ENCODE measurements at places on chromosomes 12 and 14.

DNA sequence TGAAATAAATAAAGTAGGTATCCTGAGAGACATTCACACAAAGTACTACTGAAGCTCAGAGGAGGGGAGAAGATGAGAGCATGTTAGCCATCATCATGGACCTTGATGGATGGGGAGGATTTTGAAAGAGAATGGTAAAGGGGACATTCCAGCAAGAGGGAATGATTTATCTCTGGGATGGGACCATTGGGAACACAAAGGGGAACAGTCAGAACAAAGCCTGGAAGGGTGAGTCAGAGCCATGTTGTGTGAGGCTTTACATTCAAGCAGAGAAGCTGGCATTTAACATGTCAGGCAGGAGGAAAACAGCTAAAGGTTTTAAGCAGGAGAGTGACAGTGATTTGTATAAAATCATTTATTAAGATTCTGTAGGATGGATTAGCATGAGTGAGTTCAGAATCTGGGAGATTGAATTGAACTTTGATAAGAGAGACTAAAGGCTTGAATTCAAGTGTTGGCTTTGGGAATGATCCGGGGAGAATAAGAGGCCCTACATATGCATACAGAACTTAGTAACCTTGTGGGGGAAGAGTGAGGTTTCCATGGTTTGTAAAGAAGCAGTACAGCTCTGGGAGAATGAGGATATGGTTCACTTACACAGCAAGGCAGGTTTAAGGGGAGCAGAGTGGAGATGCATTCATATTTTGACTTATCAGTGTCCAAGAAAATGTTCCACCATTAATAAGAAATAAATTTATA, 174.4 kb downstream of the SYT10 start:
- DNase-seq, result no peak

DNA sequence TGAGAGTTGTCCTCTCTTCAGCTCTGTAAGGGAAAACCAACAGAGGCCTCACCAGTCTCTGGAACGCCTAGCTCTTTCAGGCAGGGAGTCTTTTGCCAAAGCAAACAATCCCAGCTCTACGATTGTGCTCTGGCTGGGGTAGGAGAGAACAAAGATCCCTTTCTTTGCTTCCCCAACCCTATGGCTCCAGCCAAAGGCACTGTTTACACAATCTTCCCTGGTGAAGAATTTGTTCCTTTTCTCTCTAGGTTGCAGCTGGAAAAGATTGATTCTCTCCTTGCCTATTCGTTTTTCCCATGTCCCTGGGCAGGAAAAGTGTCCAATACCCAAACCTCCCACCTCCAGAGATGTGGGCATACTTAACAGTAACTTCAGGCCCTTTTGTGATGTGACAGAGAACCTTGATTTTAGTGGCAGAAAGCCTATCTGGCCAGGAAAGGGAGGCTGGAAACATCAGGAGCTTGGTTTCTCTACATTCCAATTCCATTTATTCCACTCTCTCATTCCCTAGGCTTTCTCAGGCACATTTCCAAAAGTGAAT, 16.8 kb downstream of the ATP5MC2 start:
- no peak for DNase-seq

DNA sequence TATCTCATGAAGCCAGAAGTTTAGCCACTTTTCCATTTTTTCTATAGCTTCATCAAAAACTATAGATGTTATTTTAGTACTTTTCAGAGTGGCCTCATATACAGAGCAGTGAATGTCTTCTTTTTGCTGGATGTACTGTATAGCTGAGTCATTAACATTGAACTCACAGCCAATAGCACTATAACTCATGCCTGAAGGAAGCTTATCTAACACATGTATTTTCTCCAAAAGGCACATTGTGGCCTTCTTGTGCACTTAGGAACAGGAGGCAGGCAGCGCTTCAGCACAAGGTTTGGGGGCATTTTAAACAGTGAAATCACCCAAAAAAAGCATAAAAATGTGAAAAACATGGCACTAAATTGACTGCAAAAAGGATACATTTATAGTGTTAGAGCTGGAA, 336.8 kb upstream of the TMTC1 start:
- no peak for DNase-seq

DNA sequence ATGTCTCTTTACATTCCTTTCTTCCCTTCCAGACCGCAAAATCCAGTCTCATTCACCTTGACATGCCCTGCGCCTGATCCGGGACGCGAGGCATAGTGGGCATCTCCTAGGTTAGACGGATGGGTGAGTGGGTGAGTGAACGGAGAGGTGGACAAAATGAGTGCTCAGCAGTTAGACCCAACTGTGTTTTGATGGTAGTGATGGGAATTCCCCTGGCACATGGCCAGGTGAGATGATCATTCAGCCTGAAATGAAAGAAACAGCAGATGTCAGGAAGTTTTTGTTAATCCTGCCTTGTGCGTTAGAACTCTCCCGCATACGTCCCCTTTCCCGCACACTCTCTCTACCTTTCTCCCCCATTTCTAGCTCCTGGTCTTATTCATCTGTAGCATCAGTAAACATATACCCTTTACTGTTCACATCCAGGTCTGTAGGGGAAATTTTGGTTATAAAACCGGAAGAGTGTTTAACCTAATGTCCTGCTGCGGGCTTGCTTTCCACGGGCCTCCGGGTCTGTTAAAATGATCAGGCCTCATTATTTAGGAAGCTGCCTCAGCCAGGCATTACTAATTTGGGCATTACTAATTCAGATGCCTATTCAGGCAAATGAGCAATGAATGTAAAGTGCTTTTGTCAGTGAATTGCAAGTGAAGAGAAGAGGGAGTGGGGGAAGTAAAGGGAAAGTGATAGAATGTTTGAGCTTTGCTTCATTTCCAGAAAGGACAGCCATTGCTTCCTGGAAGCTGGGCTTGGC, 172.8 kb downstream of the ETV6 start:
- DNase-seq, result no peak

GRCh38 chr12:104222976-104223375, 7.4 kb downstream of the TXNRD1 start:
- DNase-seq, result no peak

DNA sequence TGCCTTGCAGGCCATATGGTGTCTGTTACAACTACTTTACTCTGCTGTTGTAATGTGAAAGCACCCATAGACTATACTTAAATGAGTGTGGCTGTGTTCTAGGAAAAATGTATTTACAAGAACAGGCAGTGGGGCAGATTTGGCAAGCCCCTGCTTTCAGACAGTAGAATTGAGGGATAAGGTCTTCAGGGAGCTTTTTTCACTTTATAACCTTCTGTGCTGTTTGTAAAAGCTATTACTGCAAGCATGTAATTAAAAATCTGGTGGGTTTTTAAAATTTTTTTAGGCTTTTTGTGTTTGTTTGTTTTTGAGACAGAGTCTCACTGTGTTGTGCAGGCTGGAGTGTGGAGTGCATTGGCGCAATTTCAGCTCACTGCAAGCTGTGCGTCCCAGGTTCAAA, 73.9 kb downstream of the VEZT start:
- no peak for DNase-seq

DNA sequence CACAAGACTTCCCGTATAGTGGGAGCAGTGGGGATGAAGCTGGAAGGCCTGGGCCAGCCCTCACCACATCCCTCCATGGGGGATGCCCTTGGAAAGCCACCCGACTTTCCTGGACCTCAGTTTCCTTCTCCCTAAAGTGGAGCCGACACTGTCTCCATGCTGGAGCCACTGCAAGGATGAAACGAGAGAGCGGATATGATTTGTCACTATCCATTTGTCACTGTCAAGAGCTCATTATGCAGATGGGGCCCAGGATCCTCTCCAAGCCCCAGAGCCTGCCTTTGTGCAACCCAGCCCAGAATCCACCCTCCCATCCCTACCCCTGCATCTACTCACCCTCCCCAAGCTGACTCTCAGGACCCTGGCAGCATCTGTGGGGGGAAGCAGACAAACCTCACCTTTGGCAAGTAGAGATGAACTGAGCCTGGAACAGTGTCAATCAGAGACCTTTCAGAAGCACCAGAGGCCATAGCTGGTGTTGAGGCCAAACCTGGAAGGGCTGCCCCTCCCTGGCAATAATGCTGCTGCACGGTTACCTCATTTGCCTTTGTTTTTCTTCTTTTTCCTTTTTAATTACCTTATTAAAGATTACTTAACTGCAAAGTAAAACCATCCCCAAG, 287.7 kb upstream of the RTL1 start:
- no peak for DNase-seq

DNA sequence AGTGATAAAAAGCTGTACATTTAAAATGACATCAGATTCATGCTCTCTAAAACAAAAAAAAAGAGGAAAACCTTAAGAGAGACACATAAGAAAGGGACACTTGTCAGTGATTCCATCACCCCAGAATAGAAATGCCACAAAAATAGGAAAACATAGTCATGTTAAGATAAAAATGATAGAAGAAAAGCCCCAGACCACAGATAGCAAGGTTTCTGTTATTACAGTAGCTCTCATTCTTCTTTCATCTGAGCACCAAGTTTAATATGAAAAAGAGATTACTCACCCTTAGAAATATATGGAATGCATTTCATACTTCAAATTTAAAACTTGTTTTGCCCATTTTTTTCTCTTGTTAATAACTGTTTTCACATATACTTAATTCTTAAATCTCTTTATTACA, 217.2 kb downstream of the EGLN3 start:
- DNase-seq, result no peak

GRCh38 chr12:65189028-65189718, 19.8 kb downstream of the LEMD3 start:
- no peak for DNase-seq

DNA sequence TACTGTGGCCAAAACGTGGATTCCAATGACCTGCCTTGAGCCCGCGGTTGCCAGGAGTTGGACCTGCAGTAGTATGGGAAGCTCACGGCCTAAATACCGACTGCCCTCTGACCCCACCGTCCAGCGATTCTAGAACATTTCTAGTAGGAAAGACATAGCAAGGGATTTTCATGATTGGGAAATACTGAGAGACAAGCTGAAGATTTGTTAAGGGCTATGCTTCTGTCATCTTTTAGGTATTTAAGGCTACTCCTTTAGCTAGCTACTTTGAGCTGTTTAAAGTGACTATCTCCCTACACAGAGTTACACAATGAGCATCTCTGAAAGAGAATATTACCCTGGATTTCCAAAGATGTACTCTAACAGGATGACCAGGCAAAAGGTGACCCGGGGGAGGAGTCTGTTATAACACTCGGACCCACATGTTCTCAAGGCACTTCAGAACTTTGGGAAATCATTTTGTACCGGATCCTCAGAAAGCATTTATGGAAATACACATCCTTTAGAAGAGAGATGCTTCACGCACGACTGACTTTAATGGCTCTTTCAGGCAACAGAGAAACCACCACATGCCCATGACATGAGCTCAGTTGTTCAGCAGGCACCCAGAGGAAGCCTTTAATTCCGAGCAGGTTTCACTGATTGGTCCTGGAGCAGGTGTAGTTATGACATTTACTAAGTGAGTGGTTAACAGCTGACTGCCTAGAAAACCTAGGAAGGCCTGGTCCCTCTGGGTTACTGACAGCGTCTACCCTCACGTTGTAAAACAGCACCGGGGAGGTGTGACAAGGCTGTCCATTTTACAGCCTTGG, 4.2 kb downstream of the BAG5 start:
- DNase-seq, result no peak

GRCh38 chr12:106794369-106794768, 19.9 kb downstream of the RIC8B start:
- DNase-seq, result no peak

DNA sequence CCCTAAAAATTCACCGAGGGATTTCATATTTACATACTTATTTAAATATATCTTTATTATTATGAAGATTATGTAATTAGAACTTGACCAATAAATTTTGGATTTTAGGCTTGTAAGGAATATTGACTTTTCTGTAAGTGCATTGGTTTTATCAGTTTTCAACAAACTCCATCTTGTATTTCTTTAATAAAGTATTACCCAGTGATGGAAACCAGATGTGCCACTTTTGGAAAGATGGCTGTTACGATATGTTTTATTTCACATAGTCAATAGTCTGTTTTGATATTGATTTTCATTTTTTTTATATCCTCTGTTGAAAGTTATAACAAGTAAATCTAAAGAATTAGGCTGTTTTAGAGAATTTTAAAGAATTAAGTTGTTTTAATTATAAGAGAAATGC, 1.8 kb downstream of the MON2 start:
- DNase-seq, result no peak

DNA sequence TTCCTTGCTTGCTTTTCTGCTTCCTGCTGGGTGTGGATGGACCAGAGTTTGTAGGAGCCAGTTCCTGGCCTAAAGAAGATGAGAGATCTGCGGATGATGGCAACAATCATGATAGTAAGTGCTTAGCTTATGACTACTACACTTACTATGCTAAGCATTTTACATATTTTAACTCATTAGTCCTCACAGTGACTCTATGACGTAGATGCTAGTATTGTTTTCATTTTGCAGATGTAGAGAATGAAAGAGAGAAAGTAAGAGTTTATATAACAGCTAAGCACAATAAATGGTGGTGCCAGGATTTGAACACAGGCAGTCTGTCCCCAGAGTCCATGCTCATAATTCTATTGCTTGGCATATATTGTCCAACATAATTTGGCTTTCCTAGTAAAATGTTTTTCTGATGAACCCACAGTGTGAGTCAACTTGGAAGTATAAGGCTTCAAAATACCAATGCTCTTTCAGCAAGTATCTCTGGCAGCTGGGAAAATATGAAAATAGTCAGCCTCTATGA, 363.2 kb upstream of the DDHD1 start:
- DNase-seq, result no peak

- DNase-seq, result no peak
Measured at GRCh38 chr12:95118788-95119179, 45.4 kb upstream of the NR2C1 start.

GRCh38 chr14:21070610-21071224, 613 bp downstream of the ARHGEF40 start:
- DNase-seq, result no peak

DNA sequence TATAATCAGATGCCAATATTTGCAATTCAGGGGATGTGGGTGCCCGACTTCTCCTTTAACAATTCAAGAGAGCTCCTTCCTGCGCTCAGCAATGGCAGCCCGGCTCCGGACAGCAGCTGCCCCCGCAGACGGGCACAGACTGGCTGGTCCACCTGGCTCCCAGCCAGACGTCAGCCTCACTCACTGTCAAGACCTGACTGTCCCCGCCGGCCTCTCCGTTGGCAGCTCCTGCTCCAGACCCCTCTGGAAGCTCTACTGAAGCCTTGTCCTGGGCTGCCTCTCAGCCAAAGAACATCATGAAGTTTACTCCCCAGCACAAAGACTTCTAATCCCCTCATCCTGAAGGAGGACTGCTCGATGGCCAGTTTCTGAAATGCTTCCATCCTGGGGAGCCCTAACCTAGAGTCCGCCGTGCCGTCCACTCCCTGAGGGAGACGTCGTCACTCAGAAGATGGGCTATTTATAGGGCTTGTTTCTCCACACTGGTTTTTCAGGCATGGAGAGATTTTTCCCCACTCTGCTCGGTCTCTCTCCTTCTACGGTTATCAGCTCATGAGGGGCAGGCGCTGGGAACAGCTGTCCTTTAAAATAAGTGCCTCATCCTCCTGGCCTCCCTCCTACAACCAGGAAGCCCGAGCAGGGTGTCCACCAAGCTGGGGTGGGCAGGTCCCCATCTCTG, 126.2 kb downstream of the RFLNA start:
- no peak for DNase-seq

GRCh38 chr14:36479344-36479743, 40.7 kb downstream of the NKX2-1 start:
- no peak for DNase-seq

GRCh38 chr12:44728566-44728965, 147.5 kb downstream of the NELL2 start:
- no peak for DNase-seq
